ENCODE measurements at places on chromosomes 7 and 10. TPM values are rescaled to one million over a fixed set of nuclear protein-coding genes. Genes with fewer than 3 reads are reported as not detected.

The OPN4 gene
- not detected for total RNA-seq

The STOX1 gene
- under 0.01 TPM for total RNA-seq

GRCh38 chr7:112266141-112266540, 59.6 kb downstream of the ZNF277 start:
- DNase-seq, result no peak

GRCh38 chr10:113506476-113506875, 46.4 kb upstream of the HABP2 start:
- no peak for DNase-seq

Measured in fibroblast of villous mesenchyme (primary cell).